ENCODE measurements at places on chromosomes 5 and 9. TPM values are rescaled to one million over a fixed set of nuclear protein-coding genes. Genes with fewer than 3 reads are reported as not detected.

DNA sequence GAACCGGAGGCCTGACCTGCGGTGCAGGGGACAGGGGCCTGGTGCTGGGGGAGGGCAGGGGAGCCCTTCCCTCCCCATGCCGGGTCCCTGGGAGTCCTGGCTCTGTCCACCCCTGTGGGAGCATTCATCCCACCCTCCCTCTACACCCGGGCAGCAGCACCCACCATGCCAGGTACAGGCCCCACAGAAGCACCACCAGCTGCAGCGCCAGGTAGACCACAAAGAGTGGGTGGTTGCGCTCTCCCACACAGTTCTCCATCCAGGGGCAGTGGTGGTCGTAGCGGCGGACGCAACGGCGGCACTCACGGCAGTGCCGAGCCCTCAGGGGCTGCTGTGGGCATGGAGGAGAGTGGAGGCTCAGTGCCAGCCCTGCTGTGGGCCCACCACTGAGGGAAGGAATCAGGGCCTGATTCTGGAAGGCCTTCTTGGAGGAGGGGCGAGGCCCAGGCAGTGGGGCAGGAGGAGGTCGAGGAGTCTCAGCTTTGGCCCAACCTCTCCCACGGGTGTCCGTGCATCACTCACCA lies 2.4 kb downstream of the ZDHHC12 start:
- DNase-seq: no peak

RCL1 gene
- total RNA-seq: 24.6 TPM

GRCh38 chr5:150075806-150076205 lies 10.5 kb downstream of the CSF1R start:
- DNase-seq: no peak

- no peak for DNase-seq
Observed at GRCh38 chr9:136602193-136602885, 56.5 kb upstream of the NOTCH1 start.

GRCh38 chr5:96434201-96434645 lies 1.2 kb upstream of the PCSK1 start:
- peak; percentile 76 for DNase-seq

Measured in sciatic nerve (tissue), 2 donors.